ENCODE measurements at places on chromosomes 3 and 15.

DNA sequence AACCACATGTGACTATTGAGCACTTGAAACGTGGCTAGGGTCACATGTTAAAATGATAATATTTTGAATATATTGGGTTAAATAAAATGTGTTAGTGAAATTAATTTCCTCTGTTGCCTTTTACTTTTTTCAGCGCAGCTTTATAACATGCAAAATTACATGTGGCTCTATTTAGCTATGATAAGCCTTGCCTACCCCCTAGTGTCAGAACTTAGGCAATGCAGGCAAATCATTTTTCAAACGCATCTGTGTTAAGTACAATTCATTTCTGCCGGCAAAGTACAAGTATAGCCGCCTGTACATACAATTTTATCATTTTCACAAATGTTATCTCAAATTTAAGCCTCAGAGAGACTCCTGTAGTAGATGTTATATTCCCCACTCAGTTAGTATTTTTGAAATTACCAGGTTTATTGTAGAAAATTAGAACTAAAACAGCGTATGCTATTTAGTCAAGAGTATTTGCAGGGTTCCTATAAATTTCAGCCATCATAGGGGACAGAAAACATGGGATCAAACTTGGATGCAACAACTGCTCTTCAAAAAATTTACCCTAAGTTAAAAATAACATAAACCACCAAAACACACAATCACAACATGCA, 56.1 kb downstream of the TAFA4 start:
- peak; percentile 42 for DNase-seq

DNA sequence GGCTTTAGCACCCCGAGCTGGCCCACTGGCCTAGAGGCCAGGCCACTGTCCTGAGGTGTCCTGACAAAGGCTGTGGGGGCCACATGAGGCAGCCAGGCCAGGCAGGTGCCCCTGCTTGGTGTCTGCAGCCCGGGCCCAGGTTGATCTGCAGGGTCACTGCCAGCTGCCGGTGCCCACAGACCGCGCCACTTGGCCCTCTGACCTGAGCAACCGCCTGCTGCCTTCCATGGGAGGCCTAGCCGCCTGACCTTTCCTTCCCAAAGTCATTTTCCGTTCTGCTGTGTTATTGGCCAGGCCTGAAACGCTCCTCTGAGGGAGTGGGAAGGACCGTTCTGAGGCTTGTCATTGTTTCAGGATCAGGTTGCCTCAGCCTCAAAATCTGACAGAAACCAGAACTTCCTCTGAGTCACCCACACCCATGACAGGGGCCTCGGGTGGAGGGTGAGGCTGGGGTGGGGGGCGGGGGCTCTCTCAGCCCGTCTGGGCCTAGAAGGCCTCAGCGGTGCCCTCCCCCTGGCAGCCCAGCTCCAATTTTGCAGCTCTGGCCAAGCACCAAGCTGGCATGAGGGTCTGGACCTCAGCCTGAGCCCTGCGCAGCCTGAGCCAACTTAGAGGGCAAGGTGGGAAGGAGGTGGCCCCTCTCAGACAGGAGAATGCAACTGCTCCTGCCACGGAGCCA, 140.7 kb upstream of the MEF2A start:
- DNase-seq = peak; percentile 29

DNA sequence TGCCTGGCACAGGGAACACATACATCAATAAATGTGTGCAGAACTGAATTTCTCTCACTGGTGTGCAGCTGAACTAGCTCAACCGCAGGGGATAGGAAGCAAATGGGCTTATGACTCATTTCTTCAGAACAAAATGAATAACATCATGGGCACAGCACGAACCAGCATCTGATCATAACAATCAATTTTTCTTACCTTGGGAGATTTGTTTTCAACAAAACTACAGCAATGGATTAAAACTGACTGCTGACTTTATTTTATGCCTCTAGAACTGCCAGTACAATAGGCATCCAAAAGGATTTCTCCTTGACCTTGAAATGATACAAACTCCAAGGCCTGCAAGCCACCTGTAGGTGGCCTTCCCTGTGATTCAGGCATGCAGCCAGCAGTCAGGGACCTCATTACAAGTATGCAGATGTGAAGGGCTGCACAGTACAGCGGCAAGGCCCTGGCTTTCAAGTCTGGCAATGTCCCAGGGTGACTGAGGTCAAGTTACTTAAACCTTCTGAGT, 26.1 kb downstream of the TAMM41 start:
- DNase-seq = no peak

GRCh38 chr3:464255-464654, 267.7 kb downstream of the CHL1 start:
- DNase-seq = no peak

GRCh38 chr3:177460047-177460446, 262.8 kb upstream of the TBL1XR1 start:
- DNase-seq = no peak

DNA sequence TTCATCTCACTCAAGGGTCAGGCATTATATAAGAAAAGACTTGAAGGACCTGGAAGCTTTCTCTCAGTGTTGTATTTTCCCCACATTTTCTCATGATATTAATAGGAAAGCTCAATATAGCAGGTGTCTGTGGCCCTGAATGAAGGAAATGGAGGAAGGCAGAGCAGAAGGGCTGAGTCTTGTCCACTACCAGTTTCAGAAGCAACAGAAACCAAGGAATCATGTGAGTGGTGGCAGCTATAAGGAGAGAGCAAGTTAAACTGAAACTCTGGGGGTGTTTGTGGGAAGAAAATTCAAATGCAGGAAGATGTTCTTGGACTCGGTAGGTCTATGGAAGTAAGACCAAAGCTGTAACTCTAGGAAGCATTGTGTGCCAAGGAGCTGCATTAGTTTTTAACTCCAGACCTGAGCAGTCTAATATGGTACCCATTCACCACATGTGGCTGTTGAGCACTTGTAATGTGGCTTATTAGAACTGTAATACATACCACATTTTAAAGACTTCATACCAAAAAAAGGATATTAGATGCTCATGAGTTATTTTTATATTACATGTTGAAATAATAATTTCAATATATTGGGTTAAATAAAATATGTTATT, 278.8 kb upstream of the GADL1 start:
- DNase-seq = no peak

- no peak for DNase-seq
Measured at GRCh38 chr3:122313281-122313680, 11.8 kb upstream of the CSTA start.

- no peak for DNase-seq
Measured at GRCh38 chr3:49701388-49702077, 12.2 kb downstream of the RNF123 start.

- no peak for DNase-seq
Measured at GRCh38 chr3:101884776-101885175, 35.5 kb downstream of the NFKBIZ start.

- peak; percentile 14 for DNase-seq
Measured at GRCh38 chr3:179967622-179968021, 69.1 kb downstream of the PEX5L start.

- no peak for DNase-seq
Measured at GRCh38 chr3:77259694-77260093, 219.8 kb downstream of the ROBO2 start.

DNA sequence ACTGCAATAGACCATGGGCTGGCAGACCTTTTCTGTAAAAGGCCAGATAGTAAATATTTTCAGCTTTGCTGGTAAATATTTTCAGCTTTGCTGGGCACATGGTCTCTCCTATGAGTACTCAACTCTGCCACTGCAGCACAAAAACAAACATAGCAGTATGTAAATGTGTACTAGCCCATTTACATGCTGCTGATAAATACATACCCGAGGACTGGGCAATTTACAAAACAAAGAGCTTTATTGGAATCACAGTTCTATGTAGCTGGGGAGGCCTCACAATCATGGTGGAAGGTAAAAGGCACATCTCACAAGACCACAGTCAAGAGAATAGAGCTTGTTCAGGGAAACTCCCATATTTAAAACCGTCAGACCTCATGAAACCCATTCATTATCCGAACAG, 793.0 kb downstream of the EDEM1 start:
- no peak for DNase-seq

GRCh38 chr3:128076483-128077201, 24.4 kb downstream of the SEC61A1 start:
- DNase-seq = no peak

GRCh38 chr3:153130312-153130977, 31.6 kb upstream of the RAP2B start:
- peak; percentile 44 for DNase-seq

DNA sequence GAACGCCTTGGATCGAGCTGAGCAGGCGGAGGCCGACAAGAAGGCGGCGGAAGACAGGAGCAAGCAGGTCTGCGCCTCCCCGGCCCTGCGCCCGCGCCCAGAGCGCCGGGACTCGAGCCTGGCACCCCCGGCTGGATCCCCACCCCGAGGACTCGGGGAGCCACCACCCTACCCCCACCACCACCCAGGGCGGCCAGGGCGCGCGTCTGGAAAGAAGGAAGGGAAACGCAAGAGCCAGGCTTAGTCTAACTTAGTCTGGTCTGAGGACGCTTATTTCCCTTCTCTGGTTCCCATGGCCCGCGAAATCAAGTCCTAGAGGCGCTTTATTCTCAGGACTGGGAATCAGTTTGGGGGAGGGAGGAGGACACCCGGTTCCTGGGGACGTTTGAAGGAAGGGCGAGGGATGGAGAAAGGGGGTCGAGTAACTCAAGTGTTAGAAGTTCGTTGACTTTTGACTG, 359 bp downstream of the TPM1 start:
- DNase-seq = no peak

DNA sequence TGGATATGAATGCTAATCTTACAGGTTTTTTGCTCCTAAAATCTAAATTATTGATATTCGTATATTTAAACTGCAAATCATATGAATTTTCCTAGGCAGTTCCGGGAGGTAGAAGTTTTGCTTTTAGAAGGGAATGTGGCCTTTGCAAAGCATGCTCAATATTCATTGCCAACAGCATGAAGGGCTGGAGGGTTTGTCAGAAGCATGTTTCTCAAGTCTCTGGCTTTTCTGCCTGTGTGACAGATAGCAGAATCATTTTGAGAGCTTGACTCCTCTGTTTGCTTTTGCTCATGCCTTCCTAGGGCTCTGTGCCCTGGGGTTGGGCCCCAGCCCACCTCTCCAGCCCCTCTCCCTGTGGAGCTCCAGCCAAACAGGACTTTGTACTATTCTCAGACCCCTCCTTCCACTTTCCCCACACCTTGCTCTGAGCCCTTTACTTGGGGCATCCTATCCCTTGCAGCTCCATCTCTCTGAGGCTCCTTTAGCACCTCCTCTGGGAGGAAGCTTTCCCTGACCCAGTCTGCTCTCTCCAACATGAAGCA, 91.3 kb downstream of the ARNT2 start:
- DNase-seq = no peak

DNA sequence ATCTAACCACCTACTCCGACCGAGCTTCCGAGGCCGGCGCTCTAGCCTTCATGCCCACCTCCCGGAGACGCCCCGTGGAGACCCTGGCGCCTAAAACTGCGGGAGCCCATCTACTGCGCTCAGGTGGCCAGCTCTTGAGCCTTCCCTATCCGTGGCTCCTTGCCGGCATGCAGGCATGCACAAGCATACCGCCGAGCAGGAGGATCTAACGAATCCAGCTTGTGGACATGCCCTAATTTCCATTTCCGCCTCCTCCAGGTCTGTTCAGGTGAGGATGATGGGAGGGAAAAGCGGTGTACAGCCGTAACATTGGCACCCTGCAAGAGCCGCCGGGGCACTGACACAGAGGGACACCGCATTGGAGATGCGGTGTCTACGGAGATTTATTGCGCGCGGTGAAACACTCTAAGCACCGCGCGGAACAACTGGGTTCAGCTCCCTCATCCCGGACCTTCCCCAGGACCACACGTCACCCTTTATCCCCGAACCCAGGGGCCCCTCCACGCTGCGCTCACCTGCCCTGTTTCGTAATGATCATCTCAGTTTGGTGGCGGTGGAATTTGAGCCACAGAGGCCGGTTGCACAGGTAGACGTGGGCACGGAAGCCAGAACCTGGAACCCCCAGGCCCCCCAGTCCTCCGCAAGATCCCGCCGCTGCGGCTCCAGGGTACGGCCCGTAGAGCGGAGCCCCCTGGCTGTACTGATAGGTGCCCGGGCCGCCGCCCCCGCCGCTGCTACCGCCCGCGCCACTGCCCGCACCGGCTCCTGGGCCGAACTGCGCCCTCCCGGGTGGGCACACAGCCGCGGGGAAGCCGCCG, 1.0 kb downstream of the EOMES start:
- DNase-seq = no peak

- no peak for DNase-seq
Measured at GRCh38 chr3:45337839-45338470, 50.4 kb upstream of the LARS2 start.

DNA sequence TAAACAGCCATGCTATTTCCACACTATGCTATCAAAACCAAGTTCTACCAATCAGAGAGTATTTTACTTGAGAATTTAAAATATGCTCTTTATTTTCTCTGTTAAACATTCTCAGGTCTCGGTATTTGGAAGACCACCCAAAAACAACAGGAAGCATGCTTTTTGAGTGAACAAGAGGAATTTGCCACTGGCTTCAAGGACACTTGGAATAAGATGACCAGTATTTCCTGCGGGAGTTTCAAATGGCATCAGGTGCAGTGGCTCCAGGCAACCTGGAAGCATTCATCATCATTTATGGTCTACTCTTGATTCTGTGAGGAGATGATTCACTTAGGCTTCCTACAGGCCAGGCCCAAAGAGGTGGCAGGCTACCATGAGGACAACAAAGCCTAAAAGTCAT, 305.7 kb upstream of the ATP11B start:
- DNase-seq = no peak

- DNase-seq = no peak
Measured at GRCh38 chr15:78685159-78685921, 44.3 kb upstream of the CHRNB4 start.

DNA sequence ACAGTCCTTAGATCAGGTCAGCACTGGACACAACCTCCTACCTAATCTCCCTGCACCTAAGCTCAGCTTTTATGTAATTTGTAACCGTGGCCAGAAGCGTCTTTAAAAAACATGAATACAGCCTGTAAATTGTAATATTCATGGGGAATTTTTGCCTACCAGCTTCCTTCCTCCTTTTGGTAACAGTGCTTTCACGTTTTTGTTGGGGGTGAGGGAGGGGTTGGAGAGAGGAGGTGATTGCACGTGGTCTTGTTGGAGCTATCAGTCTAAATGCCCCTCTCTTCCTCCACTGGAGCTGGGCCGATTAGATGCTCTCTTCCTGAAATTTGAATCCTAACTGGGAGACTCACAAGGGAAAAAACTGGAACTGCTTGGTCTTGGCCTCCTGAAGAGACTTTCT, 35.1 kb upstream of the SCN5A start:
- no peak for DNase-seq

DNA sequence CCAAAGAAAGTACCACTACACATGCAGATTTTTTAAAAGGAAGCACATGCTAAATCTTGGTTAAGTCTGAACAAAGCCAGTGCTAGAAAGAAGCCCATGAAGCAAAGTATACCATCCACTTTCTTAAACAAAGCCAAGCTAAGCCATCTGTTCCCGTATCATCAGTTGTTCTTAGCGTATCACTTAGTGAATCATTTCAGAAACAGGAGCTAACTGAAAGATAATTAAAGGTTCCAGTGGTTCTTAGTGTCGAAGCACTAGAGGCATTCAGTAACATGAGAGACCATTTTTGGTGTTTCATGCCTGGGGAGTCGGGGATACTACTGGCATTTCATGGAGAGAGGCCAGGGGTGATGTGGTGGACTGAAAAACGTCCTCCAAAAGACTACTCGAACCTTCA, 12.8 kb downstream of the UBXN7 start:
- DNase-seq = no peak

- no peak for DNase-seq
Measured at GRCh38 chr15:38454696-38455090, 766 bp downstream of the FAM98B start.
